Stimulated activated naive CD8-positive, alpha-beta T cell treated with anti-CD3 and anti-CD28 coated beads, Interleukin-15, amount 100 ng/mL, for 72 hours (primary cell): ENCODE measurements at places on chromosomes 1 and 21.

- no peak for DNase-seq
These were observed 45.4 kb downstream of the BARHL2 start for GRCh38 chr1:90671741-90672140.

- DNase-seq: peak; percentile 60
These were observed 11.6 kb downstream of the SCNN1D start for GRCh38 chr1:1291548-1292441.

DNA sequence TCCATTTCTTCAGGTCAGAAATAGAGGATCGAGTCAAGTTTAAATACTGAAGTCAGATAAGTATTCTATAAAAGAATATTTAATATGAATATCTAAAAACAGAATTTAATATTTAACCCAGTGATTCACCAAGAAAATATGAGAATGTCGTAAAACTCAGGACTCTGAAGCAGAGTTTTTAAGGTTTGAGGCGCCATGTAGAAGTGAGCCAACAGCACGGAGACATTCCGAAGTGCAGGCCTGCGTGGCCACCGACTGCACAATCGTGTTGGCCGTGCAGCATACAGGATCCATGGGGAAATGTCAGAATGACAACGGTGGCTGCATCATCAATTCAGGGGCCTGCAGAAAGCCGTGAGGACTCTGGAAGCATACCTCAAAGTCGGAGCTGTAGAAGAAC, 23.4 kb downstream of the MRAP start:
- no peak for DNase-seq

DNA sequence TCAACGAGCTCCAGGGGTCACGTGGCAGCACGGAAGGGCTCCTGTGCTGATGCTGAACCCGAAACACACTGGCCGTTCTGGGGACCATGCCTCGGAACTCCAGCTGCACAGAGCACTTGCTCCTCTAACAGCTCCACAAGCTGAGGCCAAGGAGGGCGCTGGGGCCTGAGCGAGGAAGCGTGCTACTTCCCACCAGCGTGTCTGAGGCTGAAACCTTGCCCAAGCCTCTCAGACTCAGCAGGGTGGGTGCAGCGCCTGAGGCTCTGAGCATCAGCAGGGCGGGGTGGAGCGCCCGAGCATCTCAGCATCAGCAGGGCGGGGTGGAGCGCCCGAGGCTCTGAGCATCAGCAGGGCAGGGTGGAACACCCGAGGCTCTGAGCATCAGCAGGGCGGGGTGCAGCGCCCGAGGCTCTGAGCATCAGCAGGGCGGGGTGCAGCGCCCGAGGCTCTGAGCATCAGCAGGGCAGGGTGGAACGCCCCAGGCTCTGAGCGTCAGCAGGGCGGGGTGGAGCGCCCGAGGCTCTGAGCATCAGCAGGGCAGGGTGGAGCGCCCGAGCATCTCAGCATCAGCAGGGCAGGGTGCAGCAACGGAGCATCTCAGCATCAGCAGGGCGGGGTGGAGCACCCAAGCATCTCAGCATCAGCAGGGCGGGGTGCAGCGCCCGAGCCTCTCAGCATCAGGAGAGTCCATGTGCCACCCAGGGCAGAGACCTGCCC, 9.6 kb downstream of the WRAP73 start:
- no peak for DNase-seq

DNA sequence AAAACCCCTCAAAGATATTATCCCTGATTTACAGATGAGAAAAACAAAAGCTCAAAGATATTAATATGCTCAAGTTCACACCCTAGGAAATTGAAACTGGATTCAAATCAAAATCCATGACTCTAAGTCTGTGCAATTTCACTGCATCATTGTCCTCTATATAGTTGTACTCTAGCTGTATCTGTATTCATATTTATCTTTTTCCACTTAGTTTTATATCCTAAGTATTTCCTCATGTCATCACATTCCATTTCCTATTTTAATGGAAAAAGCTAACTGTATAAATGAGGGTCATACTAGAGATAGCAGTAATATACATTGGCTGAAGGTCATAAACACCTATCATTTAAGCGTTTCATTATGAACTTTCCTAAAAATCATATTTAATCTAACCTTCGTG, 42.2 kb upstream of the RALGPS2 start:
- no peak for DNase-seq

DNA sequence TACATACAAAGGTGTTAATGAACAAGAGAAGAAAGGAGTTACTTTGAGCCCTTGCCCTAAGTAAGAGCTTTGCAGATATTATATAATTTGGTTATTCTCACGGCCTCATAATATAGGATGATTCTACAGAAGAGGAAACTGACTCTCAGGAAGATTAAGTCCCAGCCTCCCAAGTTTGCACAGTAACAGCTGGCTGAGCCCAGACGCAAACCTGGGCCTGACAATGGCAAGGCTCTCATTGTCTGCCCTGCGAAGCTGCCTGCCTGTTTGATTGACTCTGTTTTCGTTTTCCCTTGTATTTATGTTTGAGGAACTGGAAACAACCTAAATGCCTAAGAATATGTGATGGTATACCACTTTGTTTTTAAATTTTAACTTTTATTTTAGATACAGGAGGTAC, 76.2 kb upstream of the PGBD5 start:
- no peak for DNase-seq

GRCh38 chr1:29105822-29106221, 17.9 kb downstream of the TMEM200B start:
- DNase-seq: no peak

DNA sequence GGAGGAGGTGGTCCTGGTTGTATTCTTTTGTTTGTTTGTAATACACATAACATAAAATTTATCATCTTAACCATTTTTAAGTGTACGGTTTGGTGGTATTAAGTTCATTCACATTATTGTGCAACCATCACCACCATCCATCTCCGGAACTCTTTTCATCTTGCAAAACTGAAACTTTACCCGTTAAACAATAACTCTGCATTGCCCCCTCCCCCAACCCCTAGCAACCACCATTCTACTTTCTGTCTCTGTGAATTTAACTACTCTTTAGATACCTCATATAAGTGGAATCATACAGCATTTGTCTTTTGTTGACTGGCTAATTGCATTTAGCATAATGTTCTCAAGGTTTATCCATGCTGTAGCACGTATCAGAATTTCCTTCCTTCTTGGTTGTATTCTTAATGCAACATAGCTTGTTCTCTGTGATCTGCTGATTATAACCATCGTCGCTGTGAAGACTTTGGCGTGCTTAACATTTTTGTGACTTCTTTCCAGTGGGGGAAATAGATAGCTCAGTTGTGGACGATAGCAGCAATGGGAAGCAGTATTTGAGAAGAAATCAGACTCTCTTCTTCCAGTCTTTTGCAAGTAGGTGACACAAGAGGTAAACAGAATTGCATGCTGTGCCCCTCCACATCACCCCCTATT, 117.5 kb upstream of the HOOK1 start:
- peak; percentile 67 for DNase-seq

DNA sequence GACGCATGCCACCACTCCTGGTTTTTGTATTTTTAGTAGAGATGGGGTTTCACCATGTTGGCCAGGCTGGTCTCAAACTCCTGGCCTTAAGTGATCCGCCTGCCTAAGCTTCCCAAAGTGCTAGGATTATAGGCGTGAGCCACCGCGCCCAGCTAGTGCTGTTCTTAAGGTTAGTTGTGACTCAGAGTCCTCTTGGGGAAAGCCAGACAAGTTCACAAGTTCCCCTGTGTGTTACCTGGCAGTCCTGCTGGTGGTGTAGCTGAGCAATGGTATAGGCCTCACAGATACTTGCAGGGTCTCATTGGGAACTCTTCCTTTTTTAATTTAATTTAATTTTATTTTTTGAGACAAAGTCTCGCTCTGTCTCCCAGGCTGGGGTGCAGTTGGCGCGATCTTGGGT, 10.6 kb downstream of the CFAP126 start:
- DNase-seq: no peak

- DNase-seq: no peak
These were observed 811 bp downstream of the EXO1 start for GRCh38 chr1:241848686-241849344.

- no peak for DNase-seq
These were observed 45.1 kb upstream of the MPC2 start for GRCh38 chr1:167981933-167982332.

GRCh38 chr1:106458866-106459265, 597.6 kb upstream of the PRMT6 start:
- DNase-seq: no peak

- no peak for DNase-seq
These were observed 31.8 kb downstream of the KCNK2 start for GRCh38 chr1:215114154-215114933.

DNA sequence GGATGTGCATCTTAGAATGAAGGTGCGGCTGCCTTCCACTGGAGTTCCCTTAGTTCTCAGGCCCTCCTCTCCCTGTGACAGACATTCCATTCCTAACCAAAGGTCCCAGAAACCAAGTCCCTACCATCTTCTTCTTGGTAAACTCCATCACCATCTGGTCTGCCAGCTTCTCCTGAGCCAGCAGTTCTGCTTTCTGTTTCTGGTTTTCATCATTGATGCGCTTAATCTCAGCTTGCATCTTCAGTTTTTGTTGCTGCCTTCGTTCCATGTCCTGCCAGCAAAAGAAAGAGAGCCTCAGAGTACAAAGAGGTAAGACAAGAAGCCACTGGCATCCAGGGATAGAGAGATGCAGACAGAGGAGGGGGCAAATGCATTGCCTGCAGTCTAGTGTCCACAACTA, 18.0 kb upstream of the VSIG8 start:
- no peak for DNase-seq

- DNase-seq: no peak
These were observed 55.9 kb downstream of the ZBTB18 start for GRCh38 chr1:244106837-244107493.

GRCh38 chr1:40344597-40344996, 27.5 kb upstream of the COL9A2 start:
- DNase-seq: no peak

DNA sequence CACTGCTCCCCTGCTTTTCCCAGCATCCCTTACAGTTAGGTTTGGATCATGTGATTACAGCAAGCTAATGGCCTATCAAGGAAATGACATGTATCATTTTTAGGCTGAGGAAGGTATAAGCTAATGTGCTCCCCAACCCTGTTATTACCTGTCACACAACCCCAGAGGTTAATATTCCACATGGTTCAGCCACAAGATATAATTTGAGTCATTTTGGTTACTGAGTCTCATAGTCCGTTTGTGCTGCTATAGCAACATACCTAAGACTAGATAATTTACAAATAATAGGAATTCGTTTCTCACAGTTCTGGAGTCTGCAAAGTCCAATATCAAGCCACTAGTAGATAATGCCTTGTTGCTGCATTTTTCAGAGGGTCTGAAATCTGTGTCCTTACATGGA, 29.1 kb upstream of the SLC16A1 start:
- DNase-seq: no peak

DNA sequence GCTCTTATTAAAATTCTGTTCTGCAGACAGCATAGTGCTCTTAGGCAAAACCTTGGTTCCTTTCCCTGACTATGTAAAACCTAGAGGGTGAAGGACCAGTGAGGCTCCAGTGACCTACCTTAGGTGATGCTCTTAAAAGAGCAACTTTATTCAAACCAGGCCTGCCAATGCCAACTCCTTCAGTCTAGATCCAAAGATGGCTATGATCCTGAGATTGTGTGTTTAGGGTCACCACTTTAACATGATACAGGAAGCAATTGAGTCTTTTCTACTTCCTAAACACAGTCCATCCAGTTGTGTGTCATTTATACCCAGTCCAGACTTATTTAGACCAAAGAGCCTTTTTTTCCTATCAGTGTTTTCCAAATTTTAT, 10.8 kb downstream of the MCL1 start:
- no peak for DNase-seq

- no peak for DNase-seq
These were observed 33.8 kb downstream of the ZBTB17 start for GRCh38 chr1:15941899-15942660.

- no peak for DNase-seq
These were observed 59.3 kb downstream of the NUP210L start for GRCh38 chr1:154095456-154096060.

DNA sequence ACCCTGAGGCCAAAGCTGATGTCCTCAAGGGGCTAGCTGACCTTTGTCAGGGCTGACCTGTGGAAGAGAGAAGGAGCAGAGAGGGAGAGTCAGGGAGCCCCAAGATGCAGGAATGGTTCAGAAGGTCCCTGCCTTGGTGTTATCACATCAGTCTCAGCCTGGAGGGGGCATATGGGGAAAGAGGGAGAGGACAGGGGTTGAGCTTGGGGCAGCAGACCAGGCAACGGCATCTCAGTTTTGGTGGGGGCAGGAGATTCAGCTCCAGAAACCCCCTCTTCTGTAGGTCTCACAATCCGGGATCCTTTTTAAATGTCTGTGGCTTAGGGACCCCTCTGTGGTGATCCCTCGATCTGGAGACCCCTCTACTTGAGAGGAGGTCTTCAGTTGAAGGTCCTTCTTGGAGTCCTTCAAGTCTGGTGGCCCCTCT, 815 bp downstream of the S100A13 start:
- no peak for DNase-seq

- peak; percentile 30 for DNase-seq
These were observed 68.7 kb upstream of the LRIF1 start for GRCh38 chr1:111032295-111032897.

GRCh38 chr21:43269440-43269839, 100.6 kb downstream of the CRYAA start:
- peak; percentile 35 for DNase-seq

GRCh38 chr1:209873067-209873799, 45.5 kb downstream of the UTP25 start:
- no peak for DNase-seq

GRCh38 chr1:81894867-81895266, 94.1 kb downstream of the ADGRL2 start:
- no peak for DNase-seq

GRCh38 chr1:17655922-17656321, 99.2 kb upstream of the ACTL8 start:
- no peak for DNase-seq

DNA sequence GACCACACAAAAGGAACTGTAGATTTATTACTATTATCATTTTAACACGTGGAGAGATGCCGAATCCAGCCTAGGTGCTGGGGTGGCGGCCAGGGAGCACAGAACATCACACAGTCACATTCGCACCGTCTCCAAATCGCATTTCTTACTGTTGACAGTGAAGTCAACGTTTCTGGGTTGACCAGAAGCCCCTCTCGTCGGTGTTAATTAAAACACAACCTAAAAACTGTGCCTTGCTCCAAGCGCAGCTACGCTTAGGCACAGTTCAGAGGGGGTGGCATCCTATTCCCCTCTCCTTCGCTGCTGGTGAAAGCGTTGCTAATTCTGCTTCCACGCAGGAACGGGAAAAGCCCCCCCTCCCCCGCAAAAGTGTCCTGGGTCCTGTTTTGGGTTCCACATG, 4.1 kb downstream of the RIPK4 start:
- no peak for DNase-seq

DNA sequence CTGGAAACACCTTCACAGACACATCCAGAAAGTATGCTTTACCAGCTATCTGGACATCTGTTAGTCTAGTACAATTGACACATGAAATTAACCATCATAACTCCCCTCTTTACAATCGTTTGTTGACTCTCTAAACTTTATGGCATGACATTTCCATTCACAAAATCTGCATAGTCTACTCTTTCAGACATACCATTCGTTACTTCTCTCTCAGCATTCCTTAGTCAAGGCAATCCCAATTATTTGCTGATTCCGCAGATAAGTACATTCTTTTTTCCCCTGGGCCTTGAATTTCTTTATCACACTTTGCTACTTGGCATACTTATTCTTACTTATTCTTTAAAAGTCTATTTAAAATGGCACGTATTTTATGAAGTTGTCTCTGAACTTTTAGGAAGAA, 15.1 kb upstream of the CRB1 start:
- no peak for DNase-seq

GRCh38 chr1:233379869-233380438, 52.4 kb downstream of the MAP3K21 start:
- DNase-seq: no peak
